T-helper 1 cell treated with Interleukin-12 subunit alpha and Interleukin-12 subunit beta and Interleukin-4 antibody, amounts not matched to agents 30 ng/mL and 1 ng/mL, for 36 hours (primary cell): ENCODE measurements at places on chromosomes 7 and 10. TPM values are rescaled to one million over a fixed set of nuclear protein-coding genes. Genes with fewer than 3 reads are reported as not detected.

ITGB8 gene
- total RNA-seq, result not detected in 2 replicates

NOS3 gene
- total RNA-seq, result 10.5 and 12.1 TPM in 2 replicates

GCK gene
- total RNA-seq, result 0.15 TPM in 1 of 2 replicates, not detected in the other

GRID2IP gene
- total RNA-seq, result 0.10 TPM in 2 replicates

CFAP46 gene
- total RNA-seq, result not detected in 2 replicates
